Naive B cell (primary cell): ENCODE measurements at places on chromosomes 2 and 18.

DNA sequence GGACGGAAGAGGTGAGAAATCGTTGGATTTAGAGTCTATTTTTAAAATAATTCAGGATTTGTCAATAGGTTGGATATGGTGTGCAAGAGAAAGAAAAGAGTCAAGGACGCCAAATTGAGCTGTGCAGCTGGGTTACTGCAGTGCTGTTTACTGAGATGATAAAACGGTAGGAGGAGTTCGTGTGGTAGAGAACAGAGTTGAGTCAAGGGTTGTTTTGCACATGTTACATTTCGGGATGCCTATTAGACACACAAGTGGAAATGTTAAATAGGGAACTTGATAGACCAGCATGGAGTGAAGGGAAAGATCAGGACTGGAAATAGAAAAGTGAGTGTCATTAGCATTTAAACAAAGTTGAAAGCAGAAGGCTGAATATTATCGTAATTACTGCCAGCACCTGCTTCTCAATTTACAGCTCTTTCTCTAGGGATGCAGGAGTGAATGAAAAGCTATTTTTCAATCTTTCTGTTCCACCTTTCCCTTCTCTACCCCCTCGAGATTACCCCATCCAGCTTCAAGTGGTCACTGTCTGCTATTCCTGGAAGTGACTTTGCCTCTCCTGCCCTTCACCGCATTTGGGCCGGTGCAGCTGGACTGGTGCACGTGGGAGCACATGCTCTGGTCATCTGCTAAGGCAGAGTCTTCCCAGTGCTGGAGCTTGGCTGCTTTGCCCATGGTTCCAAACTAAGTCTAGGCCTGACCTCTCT, 30.3 kb downstream of the GPR75 start:
- DNase-seq: no peak
- peaks cover 21% of the 10 kb centered on the region for H3K36me3 ChIP-seq
- H3K27me3 ChIP-seq: no peaks in the 10 kb centered on the region
- no peak overlapping the region for H3K4me3 ChIP-seq
- no peak overlapping the region for H3K27ac ChIP-seq

GRCh38 chr2:25557179-25558036, 116.0 kb downstream of the DTNB start:
- no peaks in the 10 kb centered on the region for H3K36me3 ChIP-seq
- no peak for DNase-seq
- H3K4me1 ChIP-seq: peaks cover 33% of the 10 kb centered on the region

- no peaks in the 10 kb centered on the region for H3K36me3 ChIP-seq
- DNase-seq: no peak
- no peak overlapping the region for H3K27ac ChIP-seq
- H3K4me3 ChIP-seq: no peak overlapping the region
- no peaks in the 10 kb centered on the region for H3K4me1 ChIP-seq
Observed at GRCh38 chr2:162579169-162579568, 235.2 kb downstream of the GCA start.

- H3K27me3 ChIP-seq: no peaks in the 10 kb centered on the region
- H3K27ac ChIP-seq: peak overlapping the region; percentile 16
- no peak for DNase-seq
- peaks cover 18% of the 10 kb centered on the region for H3K36me3 ChIP-seq
Observed at GRCh38 chr2:9490789-9491188, 16.4 kb downstream of the IAH1 start.

- H3K27me3 ChIP-seq: no peaks in the 10 kb centered on the region
- no peak for DNase-seq
- H3K27ac ChIP-seq: no peak overlapping the region
- H3K4me1 ChIP-seq: peaks cover 11% of the 10 kb centered on the region
Observed at GRCh38 chr18:62768558-62768943, 53.2 kb downstream of the PHLPP1 start.

- no peaks in the 10 kb centered on the region for H3K36me3 ChIP-seq
- DNase-seq: no peak
- H3K4me1 ChIP-seq: no peaks in the 10 kb centered on the region
Observed at GRCh38 chr2:47616506-47616905, 166.4 kb upstream of the MSH6 start.

DNA sequence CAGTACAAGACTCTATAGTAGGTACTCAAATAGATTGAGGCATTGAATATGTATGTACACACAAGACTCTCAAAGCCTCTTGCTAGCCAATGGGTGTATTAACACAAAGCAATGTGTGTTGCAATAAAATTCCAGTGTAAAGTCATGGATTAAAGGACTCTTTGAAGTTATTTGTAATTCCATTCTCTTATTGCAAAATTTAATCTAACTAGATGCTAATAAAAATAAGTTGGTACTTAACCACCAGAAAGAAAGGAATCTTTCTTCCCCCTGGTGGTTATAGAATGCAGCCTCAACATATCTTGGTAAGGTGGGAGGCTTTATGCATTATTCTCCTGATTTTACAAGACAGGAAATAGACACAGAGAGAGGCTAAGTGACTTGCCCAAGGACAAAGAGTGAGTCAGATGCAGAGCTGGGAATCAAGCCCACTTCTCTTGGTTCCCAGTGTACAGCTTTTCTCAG, 18.0 kb downstream of the LRP1B start:
- peaks cover 4% of the 10 kb centered on the region for H3K27me3 ChIP-seq
- no peaks in the 10 kb centered on the region for H3K36me3 ChIP-seq
- H3K4me3 ChIP-seq: no peak overlapping the region

DNA sequence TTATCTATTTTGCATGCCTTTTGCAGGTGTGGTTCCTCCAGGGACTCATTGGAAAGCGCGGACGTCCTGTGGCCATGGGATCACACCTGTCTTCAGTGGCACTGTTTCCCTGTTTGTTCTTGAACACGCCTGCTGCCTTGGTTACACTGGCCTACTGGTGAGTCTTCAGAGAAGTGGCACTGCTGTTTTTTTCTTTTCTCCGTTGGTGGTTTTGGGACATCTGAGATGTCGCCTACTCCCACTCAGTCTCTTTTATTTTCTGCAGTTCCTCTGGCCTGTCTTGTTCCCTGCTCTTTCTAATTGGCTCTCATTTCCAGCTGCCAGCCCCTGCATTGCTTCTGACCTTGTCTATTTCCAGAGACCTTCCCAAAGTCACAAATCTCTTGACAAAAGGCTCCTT, 35.7 kb upstream of the POU3F3 start:
- H3K27me3 ChIP-seq: peaks cover 19% of the 10 kb centered on the region
- no peaks in the 10 kb centered on the region for H3K36me3 ChIP-seq
- H3K4me3 ChIP-seq: no peak overlapping the region
- H3K4me1 ChIP-seq: no peaks in the 10 kb centered on the region

DNA sequence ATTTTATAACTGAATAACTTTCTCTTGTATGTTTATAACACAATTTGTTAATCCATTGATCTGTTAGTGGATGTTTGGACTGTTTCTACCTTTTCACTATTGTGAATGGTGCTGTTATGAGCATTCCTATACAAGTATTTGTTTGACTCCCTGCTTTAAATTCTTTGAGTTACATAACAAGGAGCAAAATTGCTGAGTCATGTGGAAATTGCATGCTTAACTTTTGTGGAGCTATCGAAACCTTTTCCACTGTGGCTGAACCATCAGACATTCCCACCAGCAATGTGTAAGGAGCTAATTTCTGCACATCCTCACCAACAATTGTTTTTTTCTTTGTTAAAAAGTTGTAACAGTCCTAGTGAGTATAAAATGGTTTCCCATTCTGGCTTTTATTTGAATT, 415.5 kb downstream of the CBLN2 start:
- no peaks in the 10 kb centered on the region for H3K27me3 ChIP-seq
- H3K36me3 ChIP-seq: no peaks in the 10 kb centered on the region
- H3K4me1 ChIP-seq: no peaks in the 10 kb centered on the region

DNA sequence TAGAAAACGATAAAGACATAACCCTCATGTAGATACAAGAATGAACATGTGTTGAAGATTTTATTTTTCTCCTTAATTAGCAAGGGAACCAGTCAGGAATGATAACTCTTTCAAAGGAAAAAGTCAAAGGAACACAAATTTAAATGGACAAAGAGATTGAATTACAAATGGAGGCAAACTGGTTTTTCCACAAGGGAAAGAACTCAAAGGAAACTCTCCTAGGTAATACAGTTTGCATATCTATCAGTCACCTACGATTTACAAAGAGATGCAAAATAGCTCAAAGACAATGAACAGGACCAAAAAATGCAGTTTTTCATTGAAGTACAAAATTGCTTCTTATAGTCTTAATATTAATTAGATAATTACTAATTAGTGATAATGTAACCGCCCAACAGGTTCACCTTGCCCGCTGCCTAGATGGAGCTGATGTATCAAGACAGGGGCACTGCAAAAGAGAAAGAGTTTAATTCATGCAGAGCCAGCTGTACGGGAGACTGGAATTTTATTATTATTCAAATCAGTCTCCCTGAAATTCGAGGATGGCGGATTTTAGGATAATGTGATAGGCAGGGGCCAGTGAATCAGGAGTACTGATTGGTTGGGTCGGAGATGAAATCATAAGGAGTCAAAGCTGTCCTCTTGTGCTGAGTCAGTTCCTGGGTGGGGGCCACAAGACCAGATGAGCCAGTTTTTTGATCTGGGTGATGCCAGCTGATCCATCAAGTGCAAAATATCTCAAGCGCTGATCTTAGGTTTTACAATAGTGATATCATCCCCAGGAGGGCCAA, 151.0 kb downstream of the TMEM17 start:
- H3K27ac ChIP-seq: no peak overlapping the region
- H3K4me1 ChIP-seq: no peaks in the 10 kb centered on the region
- peaks cover 7% of the 10 kb centered on the region for H3K36me3 ChIP-seq
- H3K4me3 ChIP-seq: no peak overlapping the region

DNA sequence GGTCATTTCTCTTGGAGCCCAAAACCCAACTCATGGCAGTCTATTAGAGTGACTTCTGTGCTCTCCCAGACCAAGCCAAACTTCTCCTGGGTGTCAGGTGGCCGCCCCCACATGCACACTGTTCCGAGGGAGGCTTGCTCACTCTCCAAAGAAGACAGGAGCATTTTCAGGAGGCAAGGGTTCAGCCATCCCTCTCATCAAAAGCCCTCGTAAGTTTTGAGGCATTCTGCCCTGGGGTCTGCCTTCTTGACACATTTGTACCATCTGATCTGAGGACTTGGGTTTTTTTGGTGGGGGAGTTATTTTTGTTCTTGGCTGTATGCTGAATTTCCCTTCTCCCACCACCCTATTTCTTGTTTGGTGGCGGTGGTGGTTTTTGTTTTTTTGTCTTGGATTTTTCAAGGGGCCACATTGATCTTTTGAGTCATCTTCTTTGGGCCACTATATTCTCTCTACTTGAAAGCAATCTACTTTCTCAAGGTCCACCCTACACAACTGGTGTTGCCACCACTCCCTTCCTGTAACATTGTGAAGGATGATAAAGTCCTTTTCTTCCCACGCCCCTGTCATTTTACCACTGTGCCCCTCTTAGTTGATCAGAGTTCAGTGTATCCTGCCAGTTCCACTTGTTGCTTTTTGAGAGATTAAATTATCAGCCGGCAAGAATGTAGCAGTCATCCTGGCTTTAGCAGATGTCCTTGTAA, 255.8 kb downstream of the CYP26B1 start:
- no peak overlapping the region for H3K27ac ChIP-seq
- no peaks in the 10 kb centered on the region for H3K36me3 ChIP-seq
- no peak for DNase-seq

DNA sequence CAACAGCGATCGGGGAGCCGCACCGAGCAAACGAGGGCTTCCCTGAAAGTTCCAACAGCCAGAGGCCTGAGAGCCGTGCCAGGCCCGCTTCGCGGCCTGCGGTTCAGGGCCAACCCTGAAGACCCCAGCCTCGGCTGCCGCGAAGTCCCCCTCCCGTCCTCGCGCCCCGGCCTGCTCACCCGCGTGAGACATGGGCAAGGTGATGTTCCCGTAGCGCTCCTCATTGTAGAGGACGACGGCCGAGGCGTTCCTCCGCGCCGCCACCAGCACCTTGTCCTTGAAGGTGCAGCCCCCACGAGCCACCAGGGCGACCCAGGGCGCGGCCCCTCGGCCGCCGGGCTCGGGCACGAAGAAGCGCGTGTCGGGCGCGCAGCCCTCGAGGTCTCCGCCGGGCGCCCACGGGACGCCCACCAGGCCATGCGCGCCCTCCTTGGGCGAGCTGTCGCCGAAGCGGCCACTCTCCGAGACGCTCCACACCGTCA, 510 bp downstream of the RNF149 start:
- no peaks in the 10 kb centered on the region for H3K27me3 ChIP-seq
- H3K36me3 ChIP-seq: no peaks in the 10 kb centered on the region
- peak overlapping the region; percentile 95 for H3K27ac ChIP-seq
- peak overlapping the region; percentile 89 for H3K4me3 ChIP-seq

- no peaks in the 10 kb centered on the region for H3K36me3 ChIP-seq
- H3K4me1 ChIP-seq: no peaks in the 10 kb centered on the region
- DNase-seq: no peak
- H3K27me3 ChIP-seq: no peaks in the 10 kb centered on the region
- H3K27ac ChIP-seq: no peak overlapping the region
Observed at GRCh38 chr2:67015681-67016080, 381.5 kb upstream of the ETAA1 start.

GRCh38 chr2:6184532-6185292, 492.5 kb downstream of the SOX11 start:
- no peak for DNase-seq
- H3K4me3 ChIP-seq: no peak overlapping the region
- H3K4me1 ChIP-seq: no peaks in the 10 kb centered on the region
- peaks cover under 1% of the 10 kb centered on the region for H3K36me3 ChIP-seq
- peaks cover 3% of the 10 kb centered on the region for H3K27me3 ChIP-seq

DNA sequence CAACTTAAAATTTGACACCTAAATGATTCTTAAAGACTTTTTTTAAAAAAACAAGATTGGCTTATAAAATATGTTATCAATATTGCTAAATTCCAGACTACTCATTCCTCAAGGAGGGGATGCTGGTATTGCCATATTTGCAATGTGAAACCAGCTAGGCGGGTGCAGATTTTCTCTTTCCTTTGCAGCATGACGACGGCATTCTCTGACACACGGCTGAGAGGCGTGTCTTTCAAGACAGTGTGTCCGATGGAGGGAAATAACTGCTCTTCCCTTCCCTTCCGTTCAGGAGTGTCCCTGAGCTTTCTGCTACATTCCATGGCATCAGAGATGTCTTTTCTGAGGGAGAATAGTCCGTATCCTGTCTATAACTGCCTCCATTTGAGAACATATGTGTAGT, 38.2 kb upstream of the CNGA3 start:
- peaks cover 72% of the 10 kb centered on the region for H3K27me3 ChIP-seq
- no peaks in the 10 kb centered on the region for H3K36me3 ChIP-seq
- no peak for DNase-seq
- H3K4me3 ChIP-seq: no peak overlapping the region
